ENCODE measurements at places on chromosomes 7 and 10.

- peak; percentile 87 for DNase-seq
Observed at GRCh38 chr10:114821293-114821914, at the start of gene FHIP2A. FHIP2A (plus strand) TSS chr10:114821780; CDS start chr10:114822079, 299 bp downstream.

DNA sequence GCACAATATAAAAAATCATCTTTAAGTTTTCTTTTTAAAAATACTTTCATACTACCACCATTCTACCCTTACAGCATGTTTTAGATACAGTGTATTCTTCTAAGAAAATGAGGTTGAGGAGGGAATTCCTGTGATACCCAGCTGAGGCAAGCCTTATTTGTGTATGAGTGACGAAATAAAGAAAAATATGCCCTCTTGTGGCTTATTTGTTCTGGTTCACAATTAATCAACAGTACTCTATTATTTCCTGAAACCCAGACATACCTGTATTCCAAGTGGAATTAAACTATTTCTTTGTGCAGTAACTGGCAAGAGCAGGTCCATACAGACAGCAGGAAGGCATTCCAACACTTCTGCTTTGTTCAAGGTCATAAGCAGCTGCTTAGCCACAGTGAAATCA lies 4.5 kb upstream of the SEMA3D start:
- DNase-seq: no peak

GRCh38 chr7:82430500-82431465 lies 12.8 kb downstream of the CACNA2D1 start:
- DNase-seq: no peak

- DNase-seq: no peak
Observed at GRCh38 chr10:88028654-88029053, 165.2 kb downstream of the PTEN start.

- no peak for DNase-seq
Observed at GRCh38 chr7:2244404-2244995, 2.5 kb downstream of the NUDT1 start.

DNA sequence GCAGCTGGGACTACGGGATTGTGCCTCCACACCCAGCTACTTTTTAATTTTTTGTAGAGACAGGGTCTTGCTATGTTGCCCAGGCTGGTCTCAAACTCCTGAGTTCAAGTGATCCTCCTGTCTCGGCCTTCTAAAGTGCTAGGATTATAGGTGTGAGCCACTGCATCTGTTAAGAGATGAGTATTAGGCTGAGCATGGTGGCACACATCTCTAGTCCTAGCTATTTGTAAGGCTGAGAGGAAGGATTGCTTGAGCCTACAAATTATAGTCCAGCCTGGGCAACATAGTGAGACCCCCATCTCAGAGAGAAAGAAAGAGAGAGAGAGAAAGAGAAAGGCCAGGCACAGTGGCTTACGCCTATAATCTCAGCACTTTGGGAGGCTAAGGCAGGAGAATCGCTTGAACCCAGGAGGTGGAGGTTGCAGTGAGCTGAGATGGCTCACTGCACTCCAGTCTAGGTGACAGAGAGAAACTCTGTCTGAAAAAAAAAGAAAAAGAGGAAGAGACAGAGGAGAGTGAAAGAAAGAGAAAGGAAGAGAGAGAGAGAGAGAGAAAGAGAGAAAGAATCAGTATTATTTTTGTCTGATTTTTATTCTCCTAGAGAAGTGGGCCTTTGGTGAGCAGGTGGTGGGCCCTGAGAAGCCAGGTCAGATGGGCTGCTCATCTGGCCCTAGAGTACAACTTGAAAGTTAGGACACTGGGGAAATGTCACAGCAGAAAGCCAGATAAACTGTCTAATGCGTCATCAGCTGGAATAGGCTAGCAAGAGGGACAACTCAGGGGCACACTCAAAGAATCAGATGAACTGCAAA lies 58.2 kb upstream of the ZRANB1 start:
- no peak for DNase-seq

GRCh38 chr10:6114299-6114698 lies 25.5 kb downstream of the RBM17 start:
- no peak for DNase-seq

- no peak for DNase-seq
Observed at GRCh38 chr10:97280783-97281182, 11.7 kb downstream of the ARHGAP19 start.

DNA sequence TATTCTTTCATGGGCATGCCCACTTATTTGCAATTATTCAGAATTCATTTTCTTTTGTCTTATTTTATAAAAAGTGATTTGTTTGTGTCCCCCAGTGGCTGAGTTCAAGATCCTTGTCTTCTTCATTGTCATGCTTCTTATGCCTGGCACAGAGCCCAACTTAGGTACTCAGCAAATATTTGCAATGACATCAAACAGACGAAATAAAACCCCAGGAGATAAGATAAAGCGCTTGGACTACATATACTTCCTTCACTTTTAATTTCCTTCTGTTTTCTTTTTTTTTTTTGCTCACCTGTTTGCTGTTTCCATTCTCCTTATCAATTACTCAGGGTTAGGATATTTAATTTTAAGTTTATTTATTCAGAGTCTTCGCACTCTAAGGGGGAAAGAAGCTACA lies 225.0 kb downstream of the SDHAF3 start:
- DNase-seq: no peak

DNA sequence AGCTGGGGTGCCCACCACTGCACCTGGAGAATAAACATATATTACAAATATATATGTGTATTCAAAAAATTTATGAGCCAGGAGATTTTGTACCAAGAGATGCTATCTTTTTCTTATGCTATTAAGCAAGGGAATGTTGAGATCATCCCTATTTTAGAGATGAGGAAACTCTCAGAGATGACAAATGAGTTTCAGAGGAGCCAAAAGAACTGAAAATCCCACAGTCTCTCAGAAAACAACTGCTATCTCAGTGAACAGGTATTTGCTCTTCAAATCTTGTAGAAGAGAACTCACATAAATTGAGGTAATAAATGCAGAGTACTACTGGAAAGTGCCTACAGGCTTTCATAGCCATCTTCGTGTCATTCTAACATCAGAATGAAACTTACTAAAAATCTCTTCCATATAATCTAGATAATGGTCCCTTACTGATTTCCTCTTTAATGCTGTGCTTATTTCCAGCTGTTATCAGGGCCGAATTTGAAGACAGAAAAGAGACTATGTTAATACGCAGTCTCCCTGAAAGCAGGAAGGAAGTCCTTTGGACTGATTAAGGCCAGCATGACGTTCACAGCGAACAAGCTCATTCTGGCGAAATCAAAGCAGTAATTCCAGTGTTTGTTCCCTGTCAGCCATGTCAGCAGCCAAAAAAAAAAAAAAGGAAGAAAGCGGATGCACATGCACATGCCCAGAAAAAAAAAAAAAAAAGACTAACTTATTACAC lies 29.4 kb upstream of the ANAPC16 start:
- DNase-seq: no peak

DNA sequence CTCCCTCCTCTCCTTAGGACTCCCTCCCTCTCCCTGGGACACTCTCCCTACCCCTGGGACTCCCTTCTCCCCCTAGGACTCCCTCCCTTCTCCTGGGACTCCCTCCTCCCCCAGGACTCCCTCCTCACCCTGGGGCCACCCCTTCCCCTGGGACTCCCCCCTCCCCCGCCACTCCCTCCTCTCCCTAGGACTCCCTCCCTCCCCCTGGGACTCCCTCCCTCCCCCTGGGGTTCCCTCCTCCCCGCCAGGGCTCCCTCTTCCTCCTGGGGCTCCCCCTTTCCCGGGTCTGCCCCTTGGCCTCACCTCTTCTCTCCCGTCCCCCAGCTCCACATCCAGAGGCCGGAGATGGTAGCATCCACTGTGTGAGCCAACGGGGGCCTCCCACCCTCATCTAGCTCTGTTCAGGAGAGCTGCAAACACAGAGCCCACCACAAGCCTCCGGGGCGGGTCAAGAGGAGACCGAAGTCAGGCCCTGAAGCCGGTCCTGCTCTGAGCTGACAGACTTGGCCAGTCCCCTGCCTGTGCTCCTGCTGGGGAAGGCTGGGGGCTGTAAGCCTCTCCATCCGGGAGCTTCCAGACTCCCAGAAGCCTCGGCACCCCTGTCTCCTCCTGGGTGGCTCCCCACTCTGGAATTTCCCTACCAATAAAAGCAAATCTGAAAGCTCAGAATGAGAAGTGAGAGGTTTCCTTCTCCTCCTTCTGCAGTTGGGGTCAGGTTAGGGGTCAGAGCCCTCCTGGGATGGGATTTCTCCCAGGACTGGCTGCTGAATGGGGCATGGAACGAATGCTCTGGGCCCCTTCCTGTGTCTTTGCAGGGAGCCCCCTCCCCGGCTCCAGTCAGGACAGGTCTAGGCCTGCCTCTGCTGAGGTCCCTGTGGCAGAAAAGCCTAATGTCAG lies 1.4 kb upstream of the MUC17 start:
- no peak for DNase-seq

DNA sequence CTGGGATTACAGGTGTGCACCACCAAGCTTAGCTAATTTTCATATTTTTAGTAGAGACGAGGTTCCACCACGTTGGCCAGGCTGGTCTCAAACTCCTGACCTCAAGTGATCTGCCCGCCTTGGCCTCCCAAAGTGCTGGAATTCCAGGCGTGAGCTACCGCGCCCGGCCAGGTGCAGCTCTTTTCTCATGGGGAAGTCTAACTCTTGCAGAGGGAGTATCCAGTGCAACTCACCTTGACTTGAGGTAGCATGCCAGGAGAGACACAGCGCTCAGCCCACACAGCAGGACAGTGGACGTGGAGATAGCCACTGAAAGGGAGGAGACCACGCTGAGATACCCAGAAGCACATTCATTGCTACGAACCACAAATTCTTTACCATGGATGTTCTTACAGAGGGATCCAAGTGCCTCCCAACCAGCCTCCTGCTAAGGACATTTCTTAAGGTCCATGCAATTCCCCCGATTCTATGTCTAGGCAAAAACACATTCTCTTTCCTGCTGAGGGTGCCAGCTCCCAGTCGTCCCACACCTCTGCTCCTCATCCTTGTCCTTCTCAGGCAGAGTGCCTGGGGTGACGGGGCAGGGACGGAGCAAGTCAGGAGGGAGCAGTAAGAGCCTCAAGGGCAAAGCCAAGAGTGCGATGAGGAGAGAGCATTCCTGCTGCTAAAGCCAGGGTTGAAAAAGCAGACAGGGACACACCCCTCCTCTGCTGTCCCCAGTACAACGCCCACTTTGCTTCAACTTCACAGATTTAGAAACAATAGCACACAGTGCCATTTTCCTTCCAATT lies 21.0 kb downstream of the IL15RA start:
- DNase-seq: no peak

DNA sequence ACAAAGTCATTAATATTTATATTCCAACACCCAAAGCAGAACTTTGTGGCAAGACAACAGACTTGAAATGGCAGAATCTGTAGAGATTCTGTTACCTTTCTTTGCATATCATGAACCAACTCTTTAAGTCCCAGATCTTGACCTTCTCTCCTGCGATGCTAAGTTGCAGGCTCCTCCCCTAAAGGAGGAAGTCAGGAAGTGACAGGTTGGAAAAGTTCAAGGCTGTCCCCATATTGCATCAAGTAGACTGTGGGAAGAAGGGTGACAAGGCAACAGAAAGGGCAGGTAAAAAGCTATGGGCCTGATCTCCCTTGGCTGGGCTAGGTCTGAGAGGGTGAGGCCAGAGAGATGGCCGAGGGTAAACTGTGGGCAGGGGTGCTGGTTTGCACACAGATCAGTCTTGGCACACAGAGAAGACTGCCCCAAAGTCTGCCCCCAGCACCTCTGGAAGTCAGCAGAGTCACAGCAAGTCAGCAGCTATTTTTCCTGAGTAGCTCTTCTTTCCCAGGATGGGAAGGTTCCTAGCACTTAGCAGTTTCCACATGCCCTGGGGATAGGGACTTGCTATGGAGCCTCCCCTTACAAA lies 115.1 kb downstream of the RAPGEF5 start:
- no peak for DNase-seq

DNA sequence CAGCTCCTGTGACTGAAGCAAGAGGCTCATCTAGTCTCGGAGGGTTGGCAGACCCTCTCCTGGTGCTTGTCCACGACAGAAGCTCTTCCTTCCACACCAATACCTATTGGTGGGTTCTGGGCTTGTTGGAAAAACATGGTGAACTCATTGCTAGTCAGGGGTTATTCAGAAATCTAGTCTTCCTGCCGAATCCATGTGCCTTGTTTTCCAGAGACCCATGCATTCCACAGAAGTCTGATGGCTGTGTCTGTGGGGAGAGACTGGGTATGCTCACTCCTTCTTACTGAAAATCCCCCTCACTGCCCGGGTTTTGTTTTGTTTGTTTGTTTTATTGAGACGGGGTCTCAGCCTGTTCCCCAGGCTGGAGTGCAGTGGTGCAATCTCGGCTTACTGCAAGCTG lies 138.3 kb downstream of the DNAJB6 start:
- no peak for DNase-seq
